ENCODE measurements at places on chromosomes 4 and X.

GRCh38 chrX:1657367-1658070 is 42.7 kb downstream of the ASMT start:
- no peak for DNase-seq

GRCh38 chr4:113404167-113404571 is 354.7 kb downstream of the ANK2 start:
- no peak for DNase-seq

- no peak for DNase-seq
Observed at GRCh38 chr4:85836588-85837438, 361.9 kb downstream of the ARHGAP24 start.

- DNase-seq: no peak
Observed at GRCh38 chr4:1462009-1462767, 55.9 kb upstream of the NKX1-1 start.

- DNase-seq: no peak
Observed at GRCh38 chrX:148755111-148755510, 254.7 kb downstream of the AFF2 start.

GRCh38 chr4:95114521-95114920 is 356.8 kb downstream of the BMPR1B start:
- no peak for DNase-seq

DNA sequence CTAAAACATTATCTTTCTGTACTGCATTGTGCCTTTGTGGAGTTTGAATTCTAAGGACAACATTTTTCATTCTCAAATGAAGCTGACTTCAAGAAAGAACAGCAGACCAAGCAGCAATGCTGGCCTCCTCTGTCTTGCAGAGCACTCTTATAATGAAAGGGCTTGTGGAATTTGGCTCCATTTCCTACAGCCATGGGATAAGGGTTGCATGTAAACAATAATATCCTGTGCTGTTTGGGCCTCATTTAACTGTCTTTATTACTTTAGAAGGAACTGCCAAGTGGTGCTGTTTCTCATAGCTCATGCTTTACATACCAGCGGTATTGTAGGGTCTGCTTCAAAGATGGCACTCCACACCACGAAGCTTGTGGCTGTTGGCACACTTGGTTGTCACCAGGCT is 111.4 kb upstream of the EOLA2 start:
- DNase-seq: no peak

GRCh38 chrX:70359458-70359857 is 63.7 kb upstream of the GDPD2 start:
- no peak for DNase-seq

DNA sequence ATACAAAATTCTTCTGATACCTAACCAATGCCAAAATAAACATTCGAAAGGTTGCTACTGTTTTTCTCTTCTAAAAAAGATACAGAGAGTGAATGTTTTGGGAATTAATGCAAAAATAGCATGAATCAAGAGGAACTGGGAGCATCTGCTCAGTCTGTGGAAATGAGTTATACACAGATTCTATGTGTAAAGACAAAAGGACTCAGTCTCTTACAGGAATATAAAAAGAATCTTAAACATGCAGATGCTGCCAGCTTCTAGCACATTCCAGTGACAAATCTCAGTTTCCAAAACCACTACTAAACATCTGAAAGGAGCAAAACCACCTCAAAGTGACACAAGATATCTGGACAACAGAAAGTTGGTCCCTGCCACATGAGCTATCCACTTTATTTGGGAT is 55.0 kb downstream of the PAPSS1 start:
- no peak for DNase-seq

- DNase-seq: no peak
Observed at GRCh38 chr4:38067499-38067898, 107.3 kb downstream of the PTTG2 start.

DNA sequence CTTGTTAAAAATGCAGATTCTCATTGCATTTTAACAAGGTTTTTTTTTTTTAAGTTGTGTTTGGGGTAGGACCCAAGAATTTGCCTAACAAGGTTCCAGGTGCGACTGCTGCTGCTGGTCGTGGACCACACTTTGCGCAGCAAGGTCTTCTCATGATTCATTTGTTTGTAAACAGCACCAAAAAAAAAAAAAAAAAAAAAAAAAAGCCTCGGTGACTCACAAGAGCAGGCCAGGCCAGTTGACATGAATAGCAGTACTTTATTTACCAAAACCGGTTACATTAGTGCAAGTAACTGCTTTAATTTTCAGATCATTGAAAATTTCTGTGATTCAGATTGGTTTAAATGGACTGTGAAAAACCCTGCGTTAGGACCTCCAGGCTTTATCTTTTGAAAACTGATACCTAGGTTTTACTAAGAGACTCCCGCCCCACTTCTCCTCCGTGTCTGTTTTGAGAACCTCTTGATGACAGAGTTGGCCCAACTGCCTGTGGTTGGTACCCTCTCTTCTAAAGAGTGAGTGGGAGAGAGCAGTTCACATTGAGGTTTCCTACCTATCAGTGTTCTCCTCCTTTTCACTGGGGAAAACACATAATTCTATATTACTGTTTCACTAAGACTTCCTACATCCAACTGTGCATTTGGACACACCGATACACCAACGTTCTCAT is 86.2 kb downstream of the PHEX start:
- no peak for DNase-seq

GRCh38 chr4:27057053-27057452 is 196.4 kb downstream of the STIM2 start:
- no peak for DNase-seq

DNA sequence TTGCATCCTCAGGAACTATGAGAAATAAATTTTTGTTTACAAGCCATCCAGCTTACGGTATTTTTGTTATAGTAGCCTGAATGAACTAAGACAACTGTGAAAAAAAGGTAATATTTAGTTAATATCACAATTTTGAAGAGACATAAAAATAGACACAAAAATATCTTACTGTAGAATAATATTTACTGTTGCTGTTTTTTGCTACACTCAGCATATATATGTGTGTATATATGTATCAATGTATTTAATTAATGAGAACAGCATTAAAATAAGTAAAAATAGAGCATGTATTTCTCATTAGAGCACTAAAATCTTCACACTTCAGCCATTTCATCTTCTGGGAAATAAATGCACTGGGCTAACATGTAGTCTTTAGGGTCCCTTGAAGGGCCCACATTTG is 24.6 kb downstream of the PPP3CA start:
- DNase-seq: no peak

DNA sequence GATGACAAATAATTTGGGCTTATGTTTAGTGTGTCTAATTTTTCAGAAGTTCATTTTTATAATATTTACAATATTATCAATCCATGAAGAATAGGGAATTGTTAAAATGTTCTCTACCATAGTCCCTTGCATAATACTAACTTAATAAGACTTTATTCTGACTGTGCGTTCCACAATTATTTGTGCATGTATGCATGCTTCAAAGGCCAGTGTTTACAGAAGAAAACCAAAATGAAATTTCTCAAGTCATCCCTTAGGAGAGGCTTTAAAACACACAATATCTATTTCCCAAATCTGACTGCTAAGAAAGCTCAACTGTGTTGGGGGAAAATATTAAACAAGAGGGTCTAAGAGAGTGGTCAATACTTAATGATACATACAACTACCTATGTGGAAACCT is 226.3 kb upstream of the ANKRD50 start:
- no peak for DNase-seq

- DNase-seq: no peak
Observed at GRCh38 chrX:86066998-86067397, 19.6 kb upstream of the CHM start.

DNA sequence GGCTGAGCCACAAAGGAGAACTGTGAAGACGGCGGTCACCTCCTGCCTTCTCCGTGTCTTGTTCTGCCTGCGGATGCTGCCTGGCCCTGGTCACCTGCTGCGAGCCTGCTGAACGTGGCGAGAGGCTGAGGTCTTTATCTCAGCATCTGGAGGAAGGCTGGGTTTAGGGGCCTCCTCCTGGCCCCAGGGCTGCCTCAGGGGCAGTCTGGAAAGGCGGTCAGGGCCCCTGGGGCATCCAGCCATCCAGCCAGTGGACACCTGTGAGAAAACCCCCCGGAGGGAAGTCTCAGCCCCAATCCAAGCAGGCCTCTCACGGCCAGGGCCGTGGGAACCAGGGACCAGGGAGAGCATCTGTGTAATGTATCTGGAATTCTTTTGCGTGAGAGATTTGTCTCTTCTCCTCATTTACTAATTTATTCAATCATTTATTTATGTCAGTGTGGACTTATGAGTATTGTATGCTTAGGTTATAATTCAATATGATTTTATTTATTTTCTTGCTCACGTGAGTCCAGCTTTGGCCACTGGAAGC is 11.3 kb downstream of the PDE6B start:
- DNase-seq: no peak

DNA sequence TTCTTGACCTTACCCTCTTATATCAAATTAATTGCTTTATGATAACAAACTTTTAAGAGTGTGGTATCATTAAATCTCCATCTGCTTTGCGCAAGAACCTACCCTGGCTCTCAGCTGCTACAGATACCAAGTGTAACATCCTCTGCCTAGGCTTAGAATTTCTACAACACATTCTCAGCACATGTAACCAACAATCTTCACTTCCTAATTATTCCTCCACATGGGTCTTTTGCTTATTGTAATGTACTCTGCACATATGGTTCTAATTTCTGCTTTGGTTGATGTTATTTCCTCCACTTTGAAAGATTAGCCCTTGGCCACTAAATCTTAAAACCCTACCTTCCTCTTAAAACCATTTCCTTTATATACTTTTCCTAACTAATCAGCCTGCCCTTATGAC is 242.4 kb downstream of the ARHGAP24 start:
- DNase-seq: no peak

DNA sequence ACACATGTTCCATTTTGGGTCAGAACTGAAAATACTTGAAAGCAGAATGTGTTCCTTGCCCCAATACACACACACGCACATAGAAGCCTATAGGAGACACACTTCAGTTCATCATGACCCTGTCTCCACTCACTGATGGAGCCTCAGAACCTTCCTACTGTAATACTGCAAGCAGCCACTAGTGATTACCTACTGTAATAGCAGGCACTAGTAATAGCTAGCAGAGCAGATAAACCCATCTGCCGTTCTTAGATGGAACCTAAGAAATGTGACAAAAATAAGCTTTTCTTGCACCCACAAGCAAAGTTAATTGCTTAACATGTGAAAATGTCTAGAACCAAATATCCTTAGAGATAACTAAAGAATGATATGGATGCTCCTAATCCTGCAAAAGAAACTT is 13.6 kb downstream of the AMTN start:
- no peak for DNase-seq

GRCh38 chr4:37742149-37742548 is 56.0 kb upstream of the RELL1 start:
- no peak for DNase-seq

GRCh38 chr4:10671799-10672198 is 12.8 kb downstream of the CLNK start:
- DNase-seq: no peak

- no peak for DNase-seq
Observed at GRCh38 chrX:69290292-69290691, 125.0 kb upstream of the PJA1 start.

- no peak for DNase-seq
Observed at GRCh38 chr4:168630445-168631187, 133.8 kb downstream of the PALLD start.
